ENCODE measurements at places on chromosomes 5 and 9.

DNA sequence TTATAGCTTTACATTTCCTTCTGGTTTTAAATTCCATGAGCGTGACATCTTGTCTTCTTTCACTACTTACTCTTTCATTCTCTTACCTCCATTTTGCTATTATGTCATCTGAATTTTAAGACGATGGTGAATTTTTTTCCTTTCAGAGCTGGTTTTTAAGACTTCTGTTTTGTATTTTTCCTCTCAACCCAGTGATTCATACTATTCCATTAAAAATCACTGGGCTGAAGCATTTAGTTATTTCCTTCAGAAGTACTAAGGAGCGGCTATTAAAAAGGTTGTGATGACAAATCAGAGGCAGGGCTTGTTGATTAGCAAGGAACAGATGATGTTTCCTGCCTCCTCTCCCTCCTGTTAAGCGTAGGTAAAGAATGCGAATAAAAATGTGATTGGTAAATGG lies 16.5 kb downstream of the AGXT2 start:
- no peak for DNase-seq

DNA sequence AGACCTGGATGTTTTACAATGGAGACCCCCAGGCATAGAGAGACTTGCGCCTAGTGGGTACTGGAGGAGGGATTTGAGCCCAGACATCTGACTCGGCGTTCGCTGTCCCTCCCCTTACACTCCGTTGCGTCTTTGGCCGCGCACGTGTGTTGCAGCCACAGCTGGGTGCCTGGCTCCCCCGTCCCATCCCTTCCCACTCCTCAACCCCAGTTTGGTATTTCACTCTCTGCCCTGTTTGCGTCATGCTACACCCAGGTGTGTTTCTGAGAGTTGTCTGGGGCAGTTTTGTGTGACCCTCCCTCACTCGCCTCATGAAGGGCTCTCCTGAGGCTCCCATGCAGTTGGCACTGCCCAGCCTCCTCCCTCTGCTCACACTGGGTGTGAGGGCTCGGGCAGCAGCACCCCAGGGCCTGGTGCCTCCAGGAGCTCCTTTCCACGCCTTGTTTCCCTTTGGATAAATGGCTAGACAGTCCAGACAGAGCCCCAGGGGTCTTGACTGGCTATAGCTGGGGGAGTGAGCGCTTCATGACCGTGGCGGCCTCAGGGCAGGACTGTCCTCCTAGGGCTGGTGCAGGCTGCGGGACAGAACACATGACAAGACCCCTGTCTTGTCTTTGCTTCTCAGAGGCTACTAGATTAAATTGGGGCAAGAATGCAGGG lies 13.6 kb downstream of the TCF7 start:
- DNase-seq: no peak

- no peak for DNase-seq
Measured at GRCh38 chr5:119019949-119020348, 31.6 kb upstream of the DTWD2 start.

DNA sequence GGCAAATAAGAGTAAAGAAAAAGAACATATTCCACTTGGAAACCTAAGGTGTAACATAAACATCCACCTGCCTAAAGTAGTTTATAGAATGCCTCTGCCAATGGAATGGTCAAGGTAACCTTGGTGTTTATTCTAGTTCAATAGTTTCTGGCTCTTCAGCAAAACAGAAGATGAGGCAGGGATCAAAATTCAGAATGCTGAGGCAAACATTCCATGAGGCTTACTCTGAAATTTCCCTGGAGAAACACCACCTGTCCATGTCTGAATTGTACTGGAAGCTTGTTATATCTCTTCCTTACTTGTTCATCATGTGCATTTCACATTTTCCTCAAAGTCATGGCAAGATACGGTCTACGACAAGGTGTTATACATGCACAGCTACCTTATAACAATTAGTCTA lies 1862.4 kb upstream of the ACO1 start:
- DNase-seq: no peak

- no peak for DNase-seq
Measured at GRCh38 chr5:158868546-158868945, 231.2 kb downstream of the EBF1 start.

- no peak for DNase-seq
Measured at GRCh38 chr9:91857291-91858212, 92.5 kb downstream of the ROR2 start.

DNA sequence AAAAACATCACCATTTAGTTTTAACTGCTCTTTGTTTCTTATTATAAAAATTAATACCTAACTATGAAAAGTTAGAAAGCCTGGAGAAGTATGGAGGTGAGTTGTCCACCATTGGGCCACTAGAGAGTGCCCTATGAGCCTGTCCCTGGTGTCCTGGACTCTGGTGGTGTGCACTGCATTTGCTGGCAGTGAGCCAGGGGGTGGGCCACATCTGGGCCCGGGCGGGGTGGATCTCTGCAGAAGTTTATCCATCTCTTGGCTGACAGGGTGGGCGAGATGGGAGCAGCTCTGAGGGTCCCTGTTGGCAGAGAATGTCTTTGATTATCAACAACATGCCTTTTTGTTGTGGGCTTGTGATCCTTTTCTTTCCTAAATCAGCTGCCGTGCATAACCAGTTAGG lies 8.2 kb downstream of the TENT4A start:
- DNase-seq: no peak

- DNase-seq: no peak
Measured at GRCh38 chr5:16866795-16867576, 69.1 kb downstream of the MYO10 start.

- DNase-seq: no peak
Measured at GRCh38 chr5:94086194-94086593, 344.8 kb upstream of the POU5F2 start.

Measured in stimulated activated CD4-positive, alpha-beta T cell treated with anti-CD3 and anti-CD28 coated beads, Interleukin-4, amount 100 ng/mL, for 1 hour (primary cell).